ENCODE measurements at places on chromosomes 11 and 22.
A peak's percentile ranks its signal among the peaks of the same experiment; 100 is the strongest.

- no peak for ATAC-seq
These were observed 618.8 kb downstream of the TBC1D22A start for GRCh38 chr22:47381240-47381639.

GRCh38 chr11:3738241-3738640 lies 59.1 kb downstream of the NUP98 start:
- peak; percentile 50 for ATAC-seq

DNA sequence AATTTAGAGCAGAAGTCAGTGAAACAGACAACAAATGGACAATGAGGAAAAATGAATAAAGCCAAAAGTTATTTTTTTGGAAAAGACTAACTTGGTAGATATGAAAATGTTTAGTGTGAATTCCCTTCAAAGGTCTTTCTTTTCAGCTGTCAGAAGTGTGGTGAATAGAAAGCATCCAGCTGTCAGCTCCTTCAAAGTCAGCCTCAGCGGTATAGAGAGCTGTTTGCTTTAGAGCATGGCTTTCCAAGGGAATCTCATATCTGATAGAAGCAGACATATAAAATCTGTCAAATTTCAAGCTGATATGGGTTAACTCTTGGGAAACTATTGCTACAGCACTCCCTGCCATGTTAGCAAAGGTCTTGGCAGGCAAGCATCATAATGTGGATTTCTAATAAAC lies 309.3 kb downstream of the CASP12 start:
- ATAC-seq = no peak

- no peak for ATAC-seq
These were observed 104.3 kb downstream of the GAB2 start for GRCh38 chr11:78313181-78313795.

Measured in gastroesophageal sphincter (tissue), 4 donors.